ENCODE measurements at places on chromosomes 4 and X. TPM values are rescaled to one million over a fixed set of nuclear protein-coding genes. Genes with fewer than 3 reads are reported as not detected.

DNA sequence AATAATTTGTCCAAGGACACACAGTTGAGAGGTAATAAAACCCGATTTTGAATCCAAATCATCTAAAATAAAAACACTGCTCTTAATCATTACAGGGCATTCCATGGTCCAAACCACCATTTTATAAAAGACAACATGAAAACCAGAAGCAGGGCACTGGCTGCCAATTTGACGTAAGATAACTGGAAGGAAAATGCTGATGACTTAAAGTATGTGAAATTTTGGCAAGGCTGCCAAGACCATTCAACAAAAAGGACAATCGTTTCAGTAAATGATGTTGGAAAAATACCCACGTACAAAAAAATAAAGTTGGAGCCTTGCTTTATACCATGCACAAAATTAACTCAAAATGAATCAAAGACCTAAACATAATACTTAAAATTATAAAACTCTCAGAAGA, 344.4 kb downstream of the RAPGEF2 start:
- no peak for DNase-seq
- H3K4me3 ChIP-seq, result no peak overlapping the region
- no peaks in the 10 kb centered on the region for H3K27me3 ChIP-seq
- no peak overlapping the region for H3K27ac ChIP-seq
- no peaks in the 10 kb centered on the region for H3K36me3 ChIP-seq

GRCh38 chr4:132334081-132334480, 815.0 kb upstream of the PCDH10 start:
- H3K36me3 ChIP-seq, result no peaks in the 10 kb centered on the region
- H3K4me3 ChIP-seq, result no peak overlapping the region
- DNase-seq, result no peak
- H3K4me1 ChIP-seq, result no peaks in the 10 kb centered on the region

- H3K4me1 ChIP-seq, result no peaks in the 10 kb centered on the region
- peak overlapping the region; percentile 57 for H3K27ac ChIP-seq
- H3K4me3 ChIP-seq, result no peak overlapping the region
Measured at GRCh38 chr4:13640149-13640940, 12.8 kb upstream of the BOD1L1 start.

DNA sequence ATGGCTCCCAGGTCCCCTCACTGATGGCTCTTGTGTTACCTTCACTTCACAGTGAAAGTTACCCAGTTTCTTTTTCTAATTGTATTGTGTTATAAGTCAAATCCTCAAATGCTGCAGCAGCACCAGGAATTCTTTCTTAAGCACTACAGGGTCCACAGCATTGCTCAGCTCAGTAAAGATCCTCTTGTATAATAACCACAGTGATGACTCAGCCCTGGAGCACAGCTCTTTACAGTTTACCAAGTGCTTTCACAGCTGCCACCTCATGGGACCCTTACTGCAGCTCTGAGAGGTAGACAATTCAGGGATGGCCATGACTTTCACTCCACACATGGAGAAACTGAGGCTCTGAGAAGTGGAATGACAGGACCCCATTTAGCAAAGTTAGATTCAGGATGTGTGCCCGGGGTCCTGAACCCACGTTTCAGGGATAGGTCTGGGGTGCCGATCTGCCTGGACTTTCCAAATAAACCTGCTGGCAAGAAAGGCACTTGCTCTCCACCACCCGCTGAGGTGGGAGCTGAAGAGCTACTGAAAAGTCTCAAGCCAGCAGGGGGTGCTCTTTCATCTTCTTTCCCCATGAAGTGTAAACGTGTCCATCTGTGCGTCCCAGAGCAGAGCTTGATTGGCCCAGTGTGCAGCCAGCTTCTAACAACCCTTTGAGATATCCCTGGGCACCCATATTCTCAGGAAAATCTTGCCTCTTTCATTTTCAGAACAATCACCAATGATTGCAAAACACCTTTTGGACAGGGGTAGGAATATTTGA, 35.7 kb upstream of the GABRQ start:
- no peaks in the 10 kb centered on the region for H3K36me3 ChIP-seq
- H3K27ac ChIP-seq, result no peak overlapping the region
- no peaks in the 10 kb centered on the region for H3K4me1 ChIP-seq
- no peak overlapping the region for H3K4me3 ChIP-seq
- DNase-seq, result no peak

The HMX1 gene
- total RNA-seq, result 1.1 TPM

DNA sequence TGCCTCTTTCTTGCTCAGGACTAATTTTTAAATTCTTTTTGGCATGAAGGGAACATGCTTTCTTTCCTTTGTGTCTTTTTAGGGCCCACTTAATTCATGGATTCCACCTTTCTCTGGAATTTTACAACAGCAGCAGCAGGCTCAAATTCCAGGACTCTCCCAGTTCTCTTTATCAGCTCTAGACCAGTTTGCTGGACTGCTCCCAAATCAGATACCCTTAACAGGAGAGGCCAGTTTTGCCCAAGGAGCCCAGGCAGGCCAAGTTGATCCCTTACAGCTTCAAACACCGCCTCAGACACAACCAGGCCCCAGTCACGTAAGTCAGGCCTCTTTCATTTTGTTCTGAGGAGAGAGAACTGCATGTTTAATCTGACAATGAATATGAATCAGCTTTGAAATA, 2.3 kb downstream of the ODAM start:
- H3K4me3 ChIP-seq, result no peak overlapping the region
- H3K4me1 ChIP-seq, result no peaks in the 10 kb centered on the region
- H3K27ac ChIP-seq, result no peak overlapping the region
- DNase-seq, result no peak

The C1GALT1C1 gene
- 21.2 TPM for total RNA-seq

GRCh38 chr4:163681208-163681821, 186.8 kb downstream of the TMA16 start:
- H3K4me3 ChIP-seq, result no peak overlapping the region
- no peaks in the 10 kb centered on the region for H3K4me1 ChIP-seq
- DNase-seq, result no peak
- no peaks in the 10 kb centered on the region for H3K27me3 ChIP-seq
- no peak overlapping the region for H3K27ac ChIP-seq
- no peaks in the 10 kb centered on the region for H3K36me3 ChIP-seq

GRCh38 chrX:146433771-146434170, 375.8 kb upstream of the CXorf51B start:
- no peaks in the 10 kb centered on the region for H3K36me3 ChIP-seq
- H3K4me1 ChIP-seq, result no peaks in the 10 kb centered on the region
- no peak for DNase-seq

The LARP7 gene
- 57.9 TPM for total RNA-seq

DNA sequence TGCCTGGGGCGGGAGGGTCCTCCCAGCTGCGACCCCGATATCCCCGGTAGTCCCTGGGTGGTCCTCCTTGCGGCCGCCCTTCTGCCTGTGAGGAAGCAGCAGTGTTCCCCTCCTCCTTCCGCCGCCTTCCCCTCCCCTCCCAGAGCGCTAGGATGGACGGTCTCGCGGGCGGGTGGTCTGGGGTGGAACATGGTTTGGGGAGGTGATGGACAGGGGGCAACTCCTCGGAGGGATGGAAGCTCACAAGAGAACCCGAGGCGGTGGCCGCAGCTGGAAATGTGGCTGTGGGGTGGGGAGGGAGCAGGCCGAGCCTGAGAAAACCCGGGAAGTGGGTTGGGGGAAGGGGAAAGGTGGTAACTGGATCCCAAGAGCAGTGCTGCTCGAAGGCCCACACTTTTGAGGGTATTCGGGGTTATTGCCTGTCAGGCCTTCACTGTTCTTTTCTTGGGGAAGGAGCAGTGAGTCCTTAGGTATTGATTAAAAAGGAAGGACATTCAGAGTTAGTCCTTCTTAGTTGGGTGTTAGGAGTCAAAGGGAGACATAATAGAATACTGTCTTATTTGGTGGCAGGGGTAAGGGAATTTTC, 581 bp downstream of the UBE2K start:
- no peaks in the 10 kb centered on the region for H3K27me3 ChIP-seq
- peak overlapping the region; percentile 88 for H3K4me3 ChIP-seq
- H3K4me1 ChIP-seq, result peaks cover 47% of the 10 kb centered on the region
- H3K27ac ChIP-seq, result peak overlapping the region; percentile 96

GRCh38 chr4:41022116-41022515, 192.2 kb downstream of the APBB2 start:
- no peak overlapping the region for H3K4me3 ChIP-seq
- no peak overlapping the region for H3K27ac ChIP-seq
- DNase-seq, result no peak
- H3K36me3 ChIP-seq, result no peaks in the 10 kb centered on the region

DNA sequence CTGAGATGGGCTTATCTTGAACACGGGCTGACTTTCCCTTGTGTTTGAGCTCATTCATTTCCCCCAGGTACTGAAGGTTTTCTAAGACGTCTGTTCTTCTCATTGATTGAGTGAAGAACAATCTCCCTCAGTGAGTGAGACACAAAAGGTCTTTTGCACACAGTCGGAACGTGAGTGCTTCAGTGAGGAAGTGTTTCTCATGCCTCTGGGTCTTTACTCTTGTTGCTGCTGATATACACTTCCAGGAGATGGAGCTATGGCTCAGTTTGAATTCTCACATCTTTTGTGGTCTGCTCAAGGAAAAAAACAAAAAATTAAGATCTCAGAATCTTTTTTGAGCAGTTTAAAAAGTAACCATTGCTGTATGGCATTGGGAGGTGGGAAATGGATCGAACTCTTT, 981.9 kb upstream of the TENM3 start:
- H3K36me3 ChIP-seq, result no peaks in the 10 kb centered on the region
- DNase-seq, result no peak
- no peaks in the 10 kb centered on the region for H3K4me1 ChIP-seq

GRCh38 chrX:107135049-107135964, 16.7 kb upstream of the RBM41 start:
- DNase-seq, result no peak
- no peaks in the 10 kb centered on the region for H3K4me1 ChIP-seq
- no peaks in the 10 kb centered on the region for H3K36me3 ChIP-seq

GRCh38 chr4:3303923-3304710, 11.3 kb downstream of the RGS12 start:
- H3K4me1 ChIP-seq, result no peaks in the 10 kb centered on the region
- H3K27ac ChIP-seq, result peak overlapping the region; percentile 33
- no peak overlapping the region for H3K4me3 ChIP-seq
- no peaks in the 10 kb centered on the region for H3K36me3 ChIP-seq
- H3K27me3 ChIP-seq, result no peaks in the 10 kb centered on the region
- no peak for DNase-seq

The SERTM2 gene
- 2.0 TPM for total RNA-seq

The PHKA1 gene
- total RNA-seq, result 6.1 TPM

The GALNTL6 gene
- total RNA-seq, result 0.14 TPM

DNA sequence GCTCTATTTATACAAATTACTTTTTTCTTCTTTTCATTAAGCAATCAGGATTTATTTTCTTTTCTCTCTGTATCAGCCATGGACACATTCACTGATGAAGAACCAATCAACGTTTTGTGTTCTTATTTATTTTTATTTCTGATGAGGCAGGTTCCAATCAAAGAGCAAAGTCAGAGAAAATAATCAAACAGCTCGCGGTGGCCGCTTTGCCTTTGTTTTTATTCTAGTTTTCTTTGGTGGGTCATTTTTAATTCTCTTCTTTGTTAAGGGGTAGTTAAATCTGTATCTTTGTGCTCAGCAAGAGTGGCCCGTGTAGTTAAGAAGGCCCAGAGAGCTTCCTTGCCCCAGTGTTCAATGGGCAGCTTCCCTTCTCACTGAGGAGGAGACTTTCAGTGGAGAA, 71.4 kb downstream of the FBXO8 start:
- H3K4me3 ChIP-seq, result no peak overlapping the region
- H3K36me3 ChIP-seq, result no peaks in the 10 kb centered on the region
- H3K4me1 ChIP-seq, result peaks cover 24% of the 10 kb centered on the region
- peak overlapping the region; percentile 77 for H3K27ac ChIP-seq
- DNase-seq, result no peak
- H3K27me3 ChIP-seq, result no peaks in the 10 kb centered on the region

DNA sequence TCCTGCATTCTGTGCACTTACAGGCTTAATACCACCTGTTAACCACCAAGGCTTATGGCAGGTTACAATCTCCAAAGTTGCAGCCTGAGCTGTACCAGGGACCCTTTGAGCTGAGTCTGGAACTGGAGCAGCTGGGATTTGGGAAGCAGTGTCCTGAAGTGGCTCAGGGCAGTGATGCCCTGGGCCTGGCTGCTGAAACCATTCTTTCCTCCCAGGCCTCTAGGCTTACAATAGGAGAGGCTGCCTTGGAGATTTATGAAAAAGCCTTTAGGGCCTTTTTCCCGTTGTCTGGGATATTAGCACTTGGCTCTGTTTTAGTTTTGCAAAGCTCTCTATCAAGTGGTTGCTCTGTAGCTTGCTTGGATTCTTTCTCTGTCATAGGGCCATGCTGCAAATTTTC, 154.3 kb upstream of the CASK start:
- no peaks in the 10 kb centered on the region for H3K36me3 ChIP-seq
- H3K4me1 ChIP-seq, result peaks cover 4% of the 10 kb centered on the region
- no peak for DNase-seq
- H3K4me3 ChIP-seq, result no peak overlapping the region

- H3K27ac ChIP-seq, result no peak overlapping the region
- no peaks in the 10 kb centered on the region for H3K36me3 ChIP-seq
- no peak overlapping the region for H3K4me3 ChIP-seq
Measured at GRCh38 chrX:111519215-111519614, 7.8 kb downstream of the SERTM2 start.

DNA sequence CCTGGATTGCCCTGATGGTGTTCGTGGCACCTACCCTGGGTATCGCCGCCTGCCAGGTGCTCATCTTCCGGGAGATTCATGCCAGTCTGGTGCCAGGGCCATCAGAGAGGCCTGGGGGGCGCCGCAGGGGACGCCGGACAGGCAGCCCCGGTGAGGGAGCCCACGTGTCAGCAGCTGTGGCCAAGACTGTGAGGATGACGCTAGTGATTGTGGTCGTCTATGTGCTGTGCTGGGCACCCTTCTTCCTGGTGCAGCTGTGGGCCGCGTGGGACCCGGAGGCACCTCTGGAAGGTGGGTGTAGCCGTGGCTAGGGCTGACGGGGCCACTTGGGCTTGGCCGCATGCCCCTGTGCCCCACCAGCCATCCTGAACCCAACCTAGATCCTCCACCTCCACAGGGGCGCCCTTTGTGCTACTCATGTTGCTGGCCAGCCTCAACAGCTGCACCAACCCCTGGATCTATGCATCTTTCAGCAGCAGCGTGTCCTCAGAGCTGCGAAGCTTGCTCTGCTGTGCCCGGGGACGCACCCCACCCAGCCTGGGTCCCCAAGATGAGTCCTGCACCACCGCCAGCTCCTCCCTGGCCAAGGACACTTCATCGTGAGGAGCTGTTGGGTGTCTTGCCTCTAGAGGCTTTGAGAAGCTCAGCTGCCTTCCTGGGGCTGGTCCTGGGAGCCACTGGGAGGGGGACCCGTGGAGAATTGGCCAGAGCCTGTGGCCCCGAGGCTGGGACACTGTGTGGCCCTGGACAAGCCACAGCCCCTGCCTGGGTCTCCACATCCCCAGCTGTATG, 1.8 kb downstream of the AVPR2 start:
- H3K4me3 ChIP-seq, result no peak overlapping the region
- H3K27ac ChIP-seq, result no peak overlapping the region
- peaks cover 10% of the 10 kb centered on the region for H3K4me1 ChIP-seq
- H3K36me3 ChIP-seq, result no peaks in the 10 kb centered on the region
- H3K27me3 ChIP-seq, result no peaks in the 10 kb centered on the region
- no peak for DNase-seq
